ENCODE measurements at places on chromosomes 7 and 10.

DNA sequence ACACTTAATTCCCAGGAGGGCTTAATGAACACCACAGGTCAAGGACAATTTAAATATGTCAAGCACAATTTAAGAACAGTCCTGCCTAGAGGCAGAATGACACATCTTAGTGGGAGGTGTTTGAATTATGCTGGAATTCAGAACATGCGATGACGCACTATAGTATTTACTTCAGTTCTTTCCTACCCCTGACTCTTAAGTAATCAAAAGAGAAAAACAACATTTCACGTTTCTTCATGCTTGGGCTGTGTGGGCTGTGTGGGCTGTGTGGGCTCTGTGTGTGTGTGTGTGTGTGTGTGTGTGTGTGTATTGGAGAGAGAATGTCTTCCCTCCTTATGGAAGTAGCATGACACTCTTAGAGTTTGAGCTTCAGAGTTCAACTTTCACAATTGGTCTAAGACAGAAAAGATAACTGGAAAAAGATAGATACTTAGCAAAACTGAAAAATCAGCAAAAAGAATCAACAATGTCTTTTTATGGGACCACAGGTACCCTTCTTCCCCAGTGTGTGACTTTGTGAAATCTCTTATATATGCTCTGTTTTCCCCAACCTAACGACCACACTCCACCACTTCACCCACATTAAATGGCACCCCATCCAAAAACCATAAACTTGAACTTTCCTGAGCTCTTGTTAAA, 33.7 kb upstream of the CABCOCO1 start:
- peak; percentile 98 for DNase-seq

GRCh38 chr10:101123815-101124617, 7.1 kb upstream of the TLX1 start:
- DNase-seq = no peak

DNA sequence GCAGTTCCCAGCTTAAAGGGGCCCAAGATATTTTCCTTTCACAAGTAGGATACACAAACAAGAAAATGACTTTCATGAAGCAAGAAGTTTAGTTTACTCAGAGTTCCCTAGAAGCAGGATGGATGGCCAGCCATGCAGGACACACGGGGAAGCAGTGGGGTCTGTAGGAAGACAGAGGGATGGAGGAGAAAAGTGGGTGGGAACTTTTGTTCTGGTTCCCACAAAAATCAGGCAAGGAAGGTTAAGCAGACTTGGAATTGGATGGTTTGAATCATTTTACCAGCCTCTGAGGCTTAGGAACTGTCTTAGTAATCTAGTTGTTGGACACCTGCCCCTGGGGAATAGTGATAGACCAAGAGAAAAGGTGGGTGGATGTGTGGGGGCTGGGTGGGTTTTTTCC, 263.3 kb upstream of the VSTM2A start:
- DNase-seq = no peak

DNA sequence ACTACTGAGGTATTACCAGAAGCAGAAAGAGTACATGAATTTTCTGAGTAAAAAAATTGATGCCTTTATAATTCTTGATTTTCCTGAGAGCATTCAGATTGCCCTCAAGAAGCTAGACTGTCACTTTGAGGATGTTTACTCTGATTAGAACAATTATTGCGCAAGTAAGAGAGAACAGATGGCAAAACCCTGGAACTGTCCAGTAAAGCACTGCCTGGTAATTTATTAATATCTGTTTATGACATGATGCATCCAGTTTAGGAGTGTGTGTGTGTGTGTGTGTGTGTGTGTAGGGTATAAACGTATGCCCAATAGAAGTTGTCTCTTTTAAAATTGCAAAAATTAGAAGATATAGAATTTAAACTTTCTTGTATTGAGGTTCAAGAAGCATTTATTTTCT, 379.7 kb downstream of the PHTF2 start:
- peak; percentile 36 for DNase-seq

- no peak for DNase-seq
Measured at GRCh38 chr7:3193379-3194120, 107.5 kb upstream of the SDK1 start.

GRCh38 chr7:55061726-55062499, 43.1 kb downstream of the EGFR start:
- no peak for DNase-seq

- peak; percentile 59 for DNase-seq
Measured at GRCh38 chr7:12111422-12112405, 99.4 kb upstream of the TMEM106B start.

- DNase-seq = no peak
Measured at GRCh38 chr7:33720139-33720538, 185.2 kb upstream of the BMPER start.

DNA sequence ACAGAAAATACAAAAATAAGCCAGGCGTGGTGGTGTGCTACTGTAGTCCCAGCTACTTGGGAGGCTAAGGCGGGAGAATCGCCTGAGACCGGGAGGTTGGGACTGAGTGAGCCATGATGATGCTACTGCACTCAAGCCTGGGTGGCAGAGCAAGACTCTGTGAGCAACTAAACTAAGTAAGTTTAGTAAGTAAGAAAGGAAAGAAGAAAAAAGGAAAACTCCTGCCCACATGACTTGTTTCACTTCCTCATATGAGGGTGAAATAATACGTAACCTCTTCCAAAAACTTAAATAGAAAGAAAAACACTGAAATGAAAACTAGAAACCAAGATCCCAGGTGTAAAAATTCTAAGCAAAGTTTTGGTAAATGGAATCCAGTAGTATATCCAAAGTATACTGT, 79.6 kb downstream of the LARP4B start:
- no peak for DNase-seq

DNA sequence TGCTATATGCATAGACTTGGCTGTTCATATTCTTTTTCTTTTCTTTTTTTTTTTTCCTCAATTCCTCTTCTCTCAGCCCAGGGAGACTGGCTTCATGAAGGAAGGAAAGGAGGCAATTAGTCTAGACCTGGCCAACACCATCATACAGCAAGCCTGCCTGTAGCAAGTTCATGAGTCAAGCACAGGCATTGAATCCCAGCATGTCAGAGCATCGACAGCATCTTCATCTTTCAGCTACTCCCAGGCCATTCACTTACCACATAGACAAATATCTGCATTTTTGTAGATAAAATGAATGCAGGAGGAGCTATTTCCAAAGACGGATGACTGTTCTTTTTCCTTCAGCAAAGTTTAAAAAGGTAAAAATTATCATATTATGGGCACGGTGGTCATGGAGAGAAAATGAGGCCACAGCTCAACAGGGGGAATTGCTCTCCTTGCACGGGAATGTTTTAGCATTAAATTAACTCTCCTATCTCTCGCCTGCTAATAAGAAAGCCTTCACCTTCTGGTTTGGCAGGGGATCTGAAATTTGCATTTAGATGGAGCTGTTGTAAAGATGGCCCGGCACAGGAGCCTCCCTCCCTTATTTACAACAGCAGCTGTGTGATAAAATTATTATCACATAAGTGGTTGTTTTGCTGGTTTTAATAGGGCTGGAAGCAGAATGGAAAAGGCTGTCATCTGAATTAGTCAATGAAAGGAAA, 626.5 kb upstream of the AUTS2 start:
- no peak for DNase-seq

DNA sequence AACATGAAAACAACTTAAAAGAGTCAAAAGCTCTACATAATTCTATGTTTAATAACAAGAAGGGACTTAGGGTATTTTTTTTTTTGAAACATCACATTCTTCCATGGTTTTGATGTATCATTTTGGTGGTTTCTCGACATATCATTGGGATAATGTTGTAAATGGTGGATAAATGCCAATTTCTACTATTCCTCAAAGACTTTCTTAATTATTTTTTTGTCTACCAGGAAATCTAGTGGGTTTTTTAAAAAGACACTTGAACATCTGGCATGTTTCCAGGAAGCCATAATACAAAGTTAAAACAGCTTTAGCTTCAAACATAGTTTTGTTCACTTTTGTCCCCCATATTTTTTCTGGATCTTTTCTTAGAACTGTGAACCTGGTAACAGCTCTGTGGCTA, 200.4 kb downstream of the DKK1 start:
- no peak for DNase-seq

DNA sequence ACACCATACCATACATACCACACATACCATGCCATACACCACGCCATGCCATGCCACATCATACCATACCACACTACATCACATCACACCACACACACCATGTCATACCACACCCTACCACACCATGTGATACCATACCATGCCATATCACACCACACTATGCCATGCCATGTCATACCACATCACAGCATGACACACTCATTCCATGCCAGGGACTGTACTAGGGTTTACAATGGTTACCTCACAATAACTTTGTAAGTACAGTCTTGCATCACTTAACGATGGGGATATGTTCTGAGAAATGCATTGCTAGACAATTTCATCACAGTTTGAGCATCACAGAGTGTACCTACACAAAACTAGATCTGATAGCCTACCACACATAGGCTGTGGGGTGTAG, 14.5 kb downstream of the PYROXD2 start:
- DNase-seq = peak; percentile 50

DNA sequence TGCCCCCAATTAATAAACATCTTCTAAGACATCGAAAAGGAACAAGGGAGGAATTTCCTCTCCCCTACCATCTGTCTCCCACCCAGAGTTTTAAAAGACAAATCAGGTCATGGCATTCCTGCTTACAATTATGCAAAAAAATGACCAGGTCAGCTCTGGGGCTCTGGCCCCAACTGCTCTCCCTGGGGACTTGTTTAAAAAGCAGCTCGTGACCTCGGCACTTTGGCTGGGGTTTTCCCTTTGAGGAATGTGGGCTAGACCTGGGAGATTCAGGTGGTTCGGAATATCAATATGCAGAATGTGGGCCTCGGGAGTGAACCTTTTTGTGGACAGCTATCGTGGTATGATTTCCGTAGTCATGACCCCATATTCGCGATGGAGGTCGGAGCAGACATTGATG, 648 bp upstream of the RADIL start:
- no peak for DNase-seq

DNA sequence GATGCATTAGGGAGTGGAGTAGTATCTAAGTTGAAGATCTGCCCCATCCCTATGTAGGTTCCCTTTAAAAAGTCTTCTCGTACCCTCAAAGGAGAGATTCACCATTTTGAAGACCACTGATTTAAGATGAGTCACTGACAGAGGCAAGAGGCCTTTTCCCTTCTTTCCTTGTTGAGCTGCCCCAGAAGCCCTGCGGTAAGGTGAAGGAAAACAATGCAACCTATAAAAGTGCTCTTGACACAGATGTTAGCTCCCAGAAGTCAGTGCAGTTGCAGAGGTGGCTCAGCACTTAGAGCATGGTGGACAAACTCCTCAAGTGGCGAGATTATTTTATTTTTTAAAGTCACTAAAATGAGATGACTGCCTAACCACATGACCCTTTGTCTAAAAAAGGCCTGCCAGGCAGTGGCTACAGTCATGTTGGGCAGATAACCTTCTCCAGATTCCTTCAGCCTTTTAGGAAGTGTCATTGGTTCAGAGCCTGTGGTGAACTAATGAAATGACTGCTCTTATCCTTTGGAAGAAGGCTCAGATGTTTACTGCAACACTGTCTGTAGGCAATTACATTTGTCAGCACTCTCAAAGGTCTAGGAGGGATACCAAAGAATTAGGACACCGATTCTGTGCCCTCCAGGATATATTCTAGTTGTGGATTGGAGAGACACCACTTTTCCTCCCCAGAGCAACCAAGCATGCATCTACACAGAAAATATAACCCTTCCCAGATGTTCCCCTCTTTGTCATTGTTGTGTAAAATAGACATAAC, 88.7 kb downstream of the ARID5B start:
- no peak for DNase-seq

GRCh38 chr7:32093415-32094408, 23.5 kb upstream of the PDE1C start:
- peak; percentile 13 for DNase-seq

DNA sequence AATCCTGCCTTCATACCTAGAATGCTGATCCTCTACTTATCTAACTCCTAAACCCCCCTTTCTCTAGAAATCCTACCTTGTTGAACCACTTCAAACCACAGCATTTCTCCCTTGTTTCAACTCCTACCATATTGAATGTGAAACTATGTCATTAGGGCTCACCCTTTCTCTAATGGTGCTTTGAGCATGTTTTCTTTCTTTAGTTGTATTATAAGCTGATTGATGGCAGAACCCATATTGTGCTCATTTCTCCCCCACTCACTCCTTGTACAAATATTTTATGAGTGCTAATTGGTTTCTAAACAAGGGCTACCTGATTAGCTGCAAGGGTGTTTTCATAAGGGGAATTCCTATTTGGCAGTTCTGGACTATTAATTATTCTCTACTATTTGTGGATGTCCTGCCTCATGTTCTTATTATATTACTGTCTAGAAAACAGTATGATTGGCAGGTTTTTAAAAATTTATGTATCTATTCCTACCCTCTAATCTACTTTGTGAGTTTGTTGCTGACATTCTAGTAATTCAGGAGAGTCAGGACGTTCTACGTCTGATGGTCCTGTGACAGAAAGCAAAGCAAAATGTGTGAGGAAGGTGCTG, 765.8 kb downstream of the KCNMA1 start:
- no peak for DNase-seq

- DNase-seq = peak; percentile 53
Measured at GRCh38 chr7:35630024-35630972, 64.6 kb downstream of the HERPUD2 start.

- DNase-seq = peak; percentile 59
Measured at GRCh38 chr10:98041352-98042043, 11.1 kb upstream of the CRTAC1 start.

- DNase-seq = peak; percentile 71
Measured at GRCh38 chr7:74002474-74003017, 25.4 kb upstream of the ELN start.

GRCh38 chr7:126790763-126791162, 462.0 kb downstream of the GRM8 start:
- no peak for DNase-seq

DNA sequence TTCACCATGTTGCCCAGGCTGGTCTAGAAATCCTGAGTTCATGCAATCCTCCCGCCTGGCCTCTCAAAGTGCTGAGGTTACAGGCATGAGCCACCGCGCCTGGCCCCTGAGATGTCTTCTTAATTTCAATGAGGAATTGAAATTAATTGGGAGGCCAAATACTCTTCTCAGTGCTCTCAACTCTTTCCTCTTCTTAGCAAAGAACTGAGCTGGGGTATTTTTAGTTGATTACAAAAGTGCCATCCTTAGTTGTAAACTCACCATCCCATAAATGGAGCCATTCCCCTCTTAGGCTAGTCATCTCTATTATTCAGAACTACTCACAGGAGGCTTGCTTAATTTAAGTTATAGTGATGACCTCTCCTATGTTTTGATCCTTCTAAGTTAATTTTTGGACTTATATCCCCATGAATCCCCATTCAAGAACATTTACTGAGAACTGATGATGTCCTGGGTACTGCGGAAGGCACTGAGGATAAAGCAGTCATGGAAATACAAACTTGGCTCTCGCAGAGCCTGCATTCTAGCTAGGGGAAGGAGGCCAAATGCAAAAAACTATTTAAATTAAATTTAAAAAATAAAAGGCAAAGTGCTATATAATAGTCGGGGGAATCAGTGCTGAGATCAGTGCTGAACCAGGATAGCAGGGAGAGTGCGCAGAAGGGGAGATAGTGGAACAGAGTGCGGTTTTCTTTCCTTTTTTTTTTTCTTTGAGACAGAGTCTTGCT, 145.3 kb downstream of the SFMBT2 start:
- no peak for DNase-seq

- no peak for DNase-seq
Measured at GRCh38 chr10:127740596-127740995, 3.6 kb downstream of the FOXI2 start.

GRCh38 chr7:100152937-100153666, 4.4 kb downstream of the LAMTOR4 start:
- no peak for DNase-seq
